ENCODE measurements at places on chromosomes 6 and 20.

- DNase-seq: peak; percentile 55
These were observed 17.5 kb upstream of the KCNK16 start for GRCh38 chr6:39339868-39340550.

DNA sequence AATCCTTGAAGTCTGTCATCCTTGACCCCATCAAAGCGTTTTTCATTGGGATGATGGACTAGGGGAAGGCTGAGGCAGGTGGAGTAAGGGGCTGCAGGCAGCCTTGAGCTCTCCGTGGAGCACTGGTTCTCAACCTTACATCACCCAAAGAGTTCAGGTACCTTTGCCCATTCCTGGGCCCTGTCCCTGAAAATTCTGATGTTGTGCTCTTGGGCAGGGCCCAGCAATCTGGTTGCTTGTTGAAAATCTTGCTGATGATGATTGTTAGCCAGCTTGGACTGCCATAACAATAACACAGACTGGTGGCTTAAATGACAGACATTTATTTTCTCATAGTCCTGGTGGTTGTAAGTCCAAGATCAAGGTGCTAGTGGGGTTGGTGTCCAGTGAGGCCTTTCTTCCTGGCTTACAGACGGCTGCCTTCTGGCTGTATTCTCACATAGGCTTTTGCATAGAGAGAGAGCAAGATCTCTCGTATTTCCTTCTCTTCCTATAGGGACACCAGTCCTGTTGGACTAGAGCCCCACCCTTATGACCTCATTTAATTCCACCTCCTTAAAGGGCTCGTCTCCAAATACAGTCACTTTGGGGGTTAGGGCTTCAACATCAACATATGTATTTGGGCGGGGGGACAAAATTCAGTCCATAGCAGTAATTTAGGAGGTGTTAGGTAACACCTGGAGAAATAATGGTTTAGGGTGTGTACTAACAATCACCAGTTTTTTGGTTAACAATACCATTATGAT lies 104.9 kb downstream of the PLEKHG1 start:
- DNase-seq: no peak

- DNase-seq: no peak
These were observed 199.2 kb upstream of the PRDM1 start for GRCh38 chr6:105886814-105887544.

DNA sequence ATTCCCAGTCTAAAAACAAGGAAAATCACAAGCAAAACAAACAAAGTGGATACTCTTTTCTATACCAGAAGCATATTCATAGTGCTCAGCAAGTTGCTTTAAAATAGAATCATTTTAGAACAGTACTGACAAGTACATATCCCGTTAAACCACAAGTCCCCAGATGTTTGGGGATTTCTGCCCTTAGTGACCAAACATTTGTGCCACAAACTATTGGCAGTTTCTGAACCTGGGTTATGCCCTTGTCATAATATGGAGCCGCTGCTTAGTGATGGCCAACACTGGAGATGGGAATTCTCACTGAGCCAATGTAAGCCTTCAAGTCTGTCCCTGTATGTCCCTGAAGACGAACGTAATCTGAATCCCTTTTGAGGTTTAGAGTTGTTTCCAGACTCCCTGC lies 436.7 kb upstream of the JAG1 start:
- DNase-seq: no peak

- DNase-seq: no peak
These were observed 109.9 kb downstream of the NOL4L start for GRCh38 chr20:32474967-32475811.

DNA sequence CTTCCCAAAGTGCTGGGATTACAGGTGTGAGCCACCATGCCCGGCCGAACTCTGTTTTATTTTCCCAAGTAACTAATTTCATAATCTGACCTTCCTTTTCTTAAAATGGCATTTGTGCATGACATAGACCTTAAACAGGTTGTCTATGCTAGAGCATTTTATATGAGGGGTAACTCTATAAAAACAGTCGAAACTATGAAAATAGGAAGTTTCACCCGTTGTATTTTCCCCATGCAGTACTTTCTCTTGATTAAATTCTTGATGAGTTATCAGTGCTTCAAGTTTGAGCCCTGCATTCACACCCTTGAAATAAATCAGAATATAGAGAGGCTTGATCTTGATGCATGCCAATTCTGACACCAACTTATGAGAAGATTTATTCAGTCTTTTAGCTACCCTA lies 11.7 kb downstream of the TBPL1 start:
- DNase-seq: no peak

DNA sequence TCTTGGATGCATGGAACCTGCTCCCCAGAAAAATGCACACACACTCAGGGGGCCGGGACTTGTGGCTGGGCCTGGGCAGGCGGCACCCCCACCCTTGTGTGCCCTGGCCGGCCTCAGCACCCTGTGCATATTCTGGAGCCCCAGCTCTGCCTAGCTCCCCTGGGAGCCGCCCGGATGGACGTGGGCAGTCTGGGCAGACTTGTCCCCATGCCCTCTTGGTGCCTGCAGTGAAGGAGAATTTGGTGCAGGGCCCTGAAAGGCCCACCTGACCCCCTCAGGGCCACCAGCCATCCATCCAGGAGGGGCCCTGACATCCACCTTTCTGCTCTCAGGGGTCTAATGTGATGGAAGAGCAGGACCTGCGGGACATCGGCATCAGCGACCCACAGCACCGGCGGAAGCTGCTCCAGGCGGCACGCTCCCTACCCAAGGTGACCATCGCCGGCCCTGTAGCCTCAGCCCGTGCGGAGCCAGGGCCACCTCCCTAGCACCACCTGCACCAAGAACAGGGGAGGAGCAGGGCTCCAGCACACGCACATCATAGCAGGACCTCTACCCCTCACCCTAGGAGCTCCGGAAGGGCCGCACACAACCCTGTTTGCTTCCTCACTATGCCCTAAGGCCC lies 62.8 kb downstream of the TCP11 start:
- no peak for DNase-seq

Measured in NCI-H2171 (cell line).